Lung (tissue), 17 donors: ENCODE measurements at places on chromosomes 12 and 14. TPM values are rescaled to one million over a fixed set of nuclear protein-coding genes. Genes with fewer than 3 reads are reported as not detected.

DNA sequence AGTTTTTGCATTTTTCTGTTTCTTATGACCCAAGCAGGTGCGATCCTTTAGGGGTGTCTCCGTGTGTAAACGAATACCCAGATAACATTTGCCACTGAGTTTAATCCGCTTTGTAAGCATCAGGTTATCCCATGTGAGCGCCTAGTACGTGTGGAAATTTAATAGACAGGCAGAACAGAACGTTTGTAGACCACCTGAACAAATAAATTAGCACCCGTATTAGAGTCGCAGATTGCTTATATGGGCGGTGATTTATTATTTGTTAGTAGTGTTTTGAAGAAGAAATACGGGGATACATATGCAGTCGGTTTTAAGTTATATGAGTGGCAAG is 325 bp downstream of the C12orf60 start:
- DNase-seq, result no peak
- peaks cover 8% of the 10 kb centered on the region for H3K4me1 ChIP-seq
- H3K27me3 ChIP-seq, result no peaks in the 10 kb centered on the region

DNA sequence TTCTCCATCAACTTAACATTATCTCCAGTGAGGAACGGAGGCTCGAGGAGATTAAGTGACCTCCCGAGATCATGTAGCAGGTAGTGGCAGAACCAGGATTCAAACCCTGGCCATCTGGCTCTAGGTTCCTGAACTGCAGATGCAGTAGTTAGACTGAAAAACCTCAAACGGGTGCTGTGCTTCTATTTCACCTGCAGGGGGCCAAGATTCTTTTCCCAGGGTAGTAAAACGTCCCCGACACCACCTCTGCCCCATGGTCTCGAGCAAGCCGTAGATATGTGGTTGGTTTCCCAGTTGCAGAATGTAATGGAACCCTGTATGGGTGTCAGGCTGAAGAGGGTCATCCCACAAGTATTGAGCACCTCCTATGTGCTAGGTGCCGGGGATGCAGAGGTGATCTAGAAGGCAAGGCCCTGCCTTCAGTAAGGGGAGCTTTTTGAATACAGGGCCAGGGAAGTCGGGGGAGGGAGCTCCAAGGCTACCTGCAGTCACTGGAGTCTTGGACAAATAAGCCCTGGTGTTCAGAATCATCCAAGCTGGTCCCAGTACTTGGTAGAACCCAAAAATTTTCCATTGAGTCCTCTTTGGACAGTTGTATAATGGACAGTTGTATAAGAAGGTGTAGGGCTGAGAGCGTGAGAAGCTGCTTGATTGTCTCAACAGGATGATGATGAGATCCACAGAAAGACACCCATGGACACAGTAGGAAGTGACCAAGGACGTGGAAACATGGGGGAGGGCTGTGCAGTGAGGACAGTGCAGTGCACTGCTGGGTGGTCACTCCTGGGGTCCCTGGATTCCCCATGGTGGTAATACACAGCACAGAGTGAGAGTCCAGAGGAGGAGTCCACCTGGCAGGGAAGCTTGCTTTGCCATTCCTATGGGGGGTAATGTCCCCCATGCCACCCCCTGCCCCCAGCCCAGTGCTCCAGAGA is 197.2 kb downstream of the CHST11 start:
- peaks cover 4% of the 10 kb centered on the region for H3K4me1 ChIP-seq
- no peak overlapping the region for H3K27ac ChIP-seq
- DNase-seq, result no peak
- H3K27me3 ChIP-seq, result no peaks in the 10 kb centered on the region
- no peaks in the 10 kb centered on the region for H3K36me3 ChIP-seq

DNA sequence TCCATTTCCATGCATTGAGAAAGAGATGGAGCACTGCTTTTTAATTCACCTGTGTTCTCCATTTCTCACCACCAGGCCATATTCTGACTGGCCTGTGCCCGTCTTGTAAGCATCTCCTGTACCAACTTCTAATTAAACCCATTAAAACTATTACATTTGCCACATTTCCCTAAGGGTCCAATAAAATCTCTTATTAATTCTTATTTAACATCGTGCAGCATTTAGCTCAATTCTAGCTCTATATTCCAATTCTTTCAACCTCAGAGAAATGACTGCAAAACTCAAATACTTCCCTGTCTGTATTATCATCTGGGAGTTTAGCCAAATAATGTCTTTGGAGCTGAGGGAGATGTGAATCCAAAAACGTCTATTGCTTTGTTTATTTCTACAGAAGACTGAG is 495.4 kb upstream of the TMEM132C start:
- no peak overlapping the region for H3K27ac ChIP-seq
- DNase-seq, result no peak
- H3K4me3 ChIP-seq, result no peak overlapping the region
- H3K36me3 ChIP-seq, result no peaks in the 10 kb centered on the region
- H3K27me3 ChIP-seq, result no peaks in the 10 kb centered on the region

DNA sequence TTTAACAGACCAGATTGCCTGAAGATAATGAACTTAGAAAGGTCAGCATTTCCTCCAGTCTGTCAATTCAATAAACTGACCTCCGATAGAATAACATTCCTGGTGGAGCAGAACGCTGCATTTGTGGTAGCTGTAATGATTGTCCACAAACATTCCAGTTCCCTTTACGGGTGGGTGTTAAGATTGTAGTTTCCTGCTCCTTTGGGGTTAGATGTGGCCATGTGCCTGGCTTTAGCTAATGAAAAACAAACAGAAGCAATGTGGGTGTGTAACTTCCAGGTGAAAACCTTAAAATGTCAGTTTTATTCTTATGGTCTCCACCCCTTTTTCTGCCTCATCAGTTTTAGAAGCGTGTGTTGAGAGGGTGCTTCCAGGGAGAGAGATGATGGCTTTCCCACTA is 217.3 kb upstream of the CRY1 start:
- no peaks in the 10 kb centered on the region for H3K36me3 ChIP-seq
- no peak for DNase-seq
- H3K27me3 ChIP-seq, result peaks cover 29% of the 10 kb centered on the region
- no peaks in the 10 kb centered on the region for H3K4me1 ChIP-seq
- no peak overlapping the region for H3K27ac ChIP-seq

DNA sequence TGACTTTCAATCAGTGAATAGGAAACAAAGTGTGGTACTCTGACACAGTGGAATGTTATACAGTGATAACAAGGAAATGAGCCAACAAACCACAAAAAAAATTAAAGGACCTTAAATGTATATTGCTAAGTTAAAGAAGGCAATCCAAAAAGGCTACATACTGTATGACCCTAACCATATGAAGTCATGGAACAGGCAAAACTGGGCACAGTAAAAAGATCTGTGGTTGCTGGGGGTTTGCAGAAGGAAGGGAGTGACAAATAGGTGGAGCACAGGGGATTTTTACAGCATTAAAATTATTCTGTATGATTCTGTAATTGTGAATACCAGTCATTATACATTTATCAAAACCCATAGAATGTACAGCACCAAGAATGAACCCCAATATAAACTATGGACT is 112.6 kb downstream of the KCNC2 start:
- H3K4me1 ChIP-seq, result no peaks in the 10 kb centered on the region
- no peak overlapping the region for H3K27ac ChIP-seq
- H3K36me3 ChIP-seq, result no peaks in the 10 kb centered on the region
- no peaks in the 10 kb centered on the region for H3K27me3 ChIP-seq
- no peak overlapping the region for H3K4me3 ChIP-seq
- no peak for DNase-seq

The KCTD10 gene
- total RNA-seq, result 72.6 TPM

DNA sequence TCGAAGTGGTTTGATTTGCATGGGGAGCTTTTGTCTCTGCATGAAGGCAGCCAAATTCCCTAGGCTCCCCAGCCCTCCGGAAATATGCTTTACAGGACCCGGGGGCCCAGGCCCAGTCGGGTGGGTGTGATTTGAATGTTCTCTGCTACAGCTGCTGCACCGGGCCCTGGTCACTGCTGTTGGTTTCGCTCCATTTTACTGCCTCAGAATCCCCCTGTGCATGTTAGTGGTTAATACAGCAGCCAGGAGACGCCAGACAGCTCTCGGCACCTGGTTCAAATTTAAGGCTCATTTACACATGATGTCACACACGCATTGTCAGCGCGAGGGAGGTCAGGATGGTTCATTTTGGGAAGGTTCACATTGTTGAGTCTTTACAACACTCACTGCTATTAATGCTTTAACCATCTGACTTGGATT is 99.6 kb downstream of the SLC38A6 start:
- no peaks in the 10 kb centered on the region for H3K36me3 ChIP-seq
- H3K27me3 ChIP-seq, result no peaks in the 10 kb centered on the region
- H3K27ac ChIP-seq, result no peak overlapping the region
- DNase-seq, result no peak

DNA sequence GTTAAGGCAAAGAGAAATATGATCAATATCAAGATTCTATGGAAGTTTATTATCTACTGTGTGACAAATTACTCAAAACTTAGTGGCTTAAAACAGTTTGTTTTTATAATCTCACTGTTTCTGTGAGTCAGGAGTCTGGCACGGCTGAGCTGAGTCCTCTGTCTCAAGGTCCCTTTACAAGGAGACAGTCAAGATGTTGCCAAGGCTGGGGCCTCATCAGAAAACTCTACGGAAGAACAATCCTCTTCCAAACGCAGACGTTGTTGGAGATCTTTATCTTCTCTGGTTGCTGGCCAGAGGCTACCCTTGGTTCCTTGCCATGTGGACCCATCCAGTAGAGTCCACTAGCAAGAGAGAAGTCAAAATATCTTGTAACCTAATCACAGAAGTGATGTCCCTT is 100.6 kb upstream of the CCND2 start:
- no peak for DNase-seq
- H3K4me3 ChIP-seq, result no peak overlapping the region
- H3K4me1 ChIP-seq, result no peaks in the 10 kb centered on the region
- no peak overlapping the region for H3K27ac ChIP-seq
- H3K27me3 ChIP-seq, result no peaks in the 10 kb centered on the region

GRCh38 chr12:3604748-3605586 is 114.0 kb downstream of the PRMT8 start:
- H3K27ac ChIP-seq, result no peak overlapping the region
- no peak overlapping the region for H3K4me3 ChIP-seq
- H3K4me1 ChIP-seq, result peaks cover 6% of the 10 kb centered on the region
- no peaks in the 10 kb centered on the region for H3K27me3 ChIP-seq
- no peaks in the 10 kb centered on the region for H3K36me3 ChIP-seq

DNA sequence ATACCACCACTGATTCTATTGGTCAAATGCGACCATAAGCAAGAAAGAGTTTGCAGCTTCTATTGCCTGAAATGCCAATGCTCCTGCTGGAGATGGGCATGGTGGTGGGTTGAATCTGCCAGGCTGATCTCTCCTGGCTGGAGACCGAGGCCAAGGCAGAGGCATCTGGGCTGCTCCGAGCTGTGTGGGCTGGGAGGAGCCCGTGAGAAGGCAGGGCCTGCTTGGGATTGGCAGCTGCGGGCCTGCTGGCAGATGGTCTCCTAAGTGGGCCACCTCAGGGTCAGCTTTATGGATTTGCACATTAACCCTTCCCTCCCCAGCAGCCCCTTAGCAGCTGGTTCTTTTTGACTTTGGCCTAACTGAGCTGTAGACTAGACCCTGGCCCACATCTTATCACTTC is 25.4 kb downstream of the SRRM4 start:
- no peak overlapping the region for H3K27ac ChIP-seq
- H3K36me3 ChIP-seq, result no peaks in the 10 kb centered on the region
- H3K27me3 ChIP-seq, result peaks cover 16% of the 10 kb centered on the region
- H3K4me3 ChIP-seq, result no peak overlapping the region

- DNase-seq, result no peak
- H3K4me3 ChIP-seq, result no peak overlapping the region
- no peaks in the 10 kb centered on the region for H3K36me3 ChIP-seq
- no peaks in the 10 kb centered on the region for H3K27me3 ChIP-seq
- H3K27ac ChIP-seq, result no peak overlapping the region
Measured at GRCh38 chr12:25101092-25101445, 93.9 kb downstream of the DNAI7 start.

DNA sequence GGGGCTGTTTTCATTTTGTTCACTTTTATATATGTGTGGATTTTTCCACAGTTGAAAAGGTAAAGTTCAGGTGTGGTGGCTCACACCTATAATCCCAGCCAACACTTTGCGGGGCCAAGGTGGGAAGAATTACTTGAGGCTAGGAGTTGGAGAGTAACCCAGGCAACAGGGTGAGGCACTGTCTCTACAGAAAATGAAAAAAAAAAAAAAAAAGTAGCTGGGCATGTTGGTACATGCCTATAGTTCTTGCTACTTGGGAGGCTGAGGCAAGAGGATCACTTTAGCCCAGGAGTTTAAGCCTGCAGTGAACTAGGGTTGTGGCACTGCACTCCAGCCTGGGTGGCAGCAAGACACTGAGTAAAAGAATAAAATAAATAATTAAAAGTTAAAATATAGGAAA is 326.5 kb downstream of the NAV3 start:
- no peaks in the 10 kb centered on the region for H3K36me3 ChIP-seq
- no peak for DNase-seq
- H3K27me3 ChIP-seq, result no peaks in the 10 kb centered on the region
- H3K27ac ChIP-seq, result no peak overlapping the region

GRCh38 chr14:100224229-100224866 is 14.6 kb upstream of the YY1 start:
- no peaks in the 10 kb centered on the region for H3K4me1 ChIP-seq
- H3K27ac ChIP-seq, result no peak overlapping the region
- no peak overlapping the region for H3K4me3 ChIP-seq
- no peaks in the 10 kb centered on the region for H3K27me3 ChIP-seq
- H3K36me3 ChIP-seq, result no peaks in the 10 kb centered on the region

The RPL36AL gene
- total RNA-seq, result 158 TPM

DNA sequence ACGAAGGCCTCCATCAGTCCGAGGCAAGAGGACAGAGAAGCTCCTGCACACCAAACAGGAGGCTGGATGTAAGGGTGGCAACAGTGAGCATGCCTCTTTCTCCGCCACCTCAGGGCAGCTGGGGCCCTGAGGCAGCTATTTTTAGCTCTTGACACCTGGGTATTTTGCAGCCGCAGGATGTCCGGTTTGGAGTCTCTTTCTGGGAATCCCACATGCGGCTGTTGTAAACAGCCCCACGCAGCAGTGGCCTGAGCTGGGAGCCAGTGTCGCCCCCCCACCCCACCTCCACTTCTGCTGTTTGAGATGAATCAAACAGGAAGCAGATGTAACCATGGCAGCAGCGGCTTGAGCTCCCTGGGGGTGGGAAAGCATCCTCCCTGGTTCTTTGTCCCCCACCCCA is 11.7 kb downstream of the HDAC7 start:
- H3K4me3 ChIP-seq, result no peak overlapping the region
- H3K27ac ChIP-seq, result peak overlapping the region; percentile 91
- peak; percentile 69 for DNase-seq
- no peaks in the 10 kb centered on the region for H3K36me3 ChIP-seq
- peaks cover 29% of the 10 kb centered on the region for H3K4me1 ChIP-seq

DNA sequence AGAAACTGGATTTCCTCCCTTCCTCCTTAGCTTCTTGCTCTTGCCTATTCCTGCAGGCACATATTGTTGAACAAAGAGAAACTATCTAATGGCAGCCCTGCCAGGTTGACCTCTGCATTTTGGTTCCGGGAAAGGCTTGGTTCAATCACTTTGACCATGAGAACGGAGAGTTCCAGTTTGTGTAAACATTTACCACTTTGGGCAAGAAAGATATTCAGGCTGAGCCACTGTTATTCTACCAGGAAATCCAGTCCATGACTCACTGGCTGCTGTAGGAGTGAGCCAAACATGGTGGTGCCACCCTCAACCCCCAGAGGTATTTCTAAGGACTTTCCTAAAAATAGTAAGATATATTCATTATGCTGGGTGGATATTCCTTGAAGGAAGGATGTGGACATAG is 242.2 kb upstream of the OR4E1 start:
- no peaks in the 10 kb centered on the region for H3K27me3 ChIP-seq
- H3K4me1 ChIP-seq, result peaks cover 2% of the 10 kb centered on the region
- DNase-seq, result no peak
- no peak overlapping the region for H3K4me3 ChIP-seq
- H3K27ac ChIP-seq, result no peak overlapping the region
- H3K36me3 ChIP-seq, result no peaks in the 10 kb centered on the region
